Head of caudate nucleus (tissue), 42 donors: ENCODE measurements at places on chromosomes 5 and 9.

DNA sequence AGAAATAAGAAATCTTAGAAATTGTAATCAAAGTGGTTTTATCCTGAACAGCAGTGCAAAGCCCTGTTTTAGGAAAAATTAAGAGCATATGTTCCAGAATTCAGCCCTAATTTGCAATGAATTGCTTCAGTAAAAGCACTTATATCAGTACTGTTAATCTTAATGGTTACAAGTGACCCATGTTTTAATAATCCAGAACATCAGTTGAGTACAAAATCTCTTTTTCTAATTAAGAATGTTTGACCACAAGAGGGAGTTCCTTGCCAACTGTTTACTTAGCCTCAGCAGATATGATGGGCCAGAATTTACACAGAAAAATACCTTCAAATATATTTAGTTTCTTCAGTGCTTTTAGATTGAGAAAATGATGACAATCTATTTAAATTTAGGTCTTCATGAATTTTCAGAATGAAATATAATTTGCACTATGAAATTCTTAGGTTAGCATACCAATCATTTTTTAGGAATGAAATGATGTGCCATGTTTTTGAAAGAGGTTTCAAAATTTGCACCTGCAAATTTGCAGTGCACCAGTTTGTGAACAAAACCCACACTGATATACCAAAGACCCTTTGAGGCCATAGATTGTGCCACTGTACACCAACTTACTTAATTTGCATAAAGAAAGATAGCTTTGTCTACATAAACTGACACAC lies 926.3 kb upstream of the ARRDC3 start:
- no peak for DNase-seq

DNA sequence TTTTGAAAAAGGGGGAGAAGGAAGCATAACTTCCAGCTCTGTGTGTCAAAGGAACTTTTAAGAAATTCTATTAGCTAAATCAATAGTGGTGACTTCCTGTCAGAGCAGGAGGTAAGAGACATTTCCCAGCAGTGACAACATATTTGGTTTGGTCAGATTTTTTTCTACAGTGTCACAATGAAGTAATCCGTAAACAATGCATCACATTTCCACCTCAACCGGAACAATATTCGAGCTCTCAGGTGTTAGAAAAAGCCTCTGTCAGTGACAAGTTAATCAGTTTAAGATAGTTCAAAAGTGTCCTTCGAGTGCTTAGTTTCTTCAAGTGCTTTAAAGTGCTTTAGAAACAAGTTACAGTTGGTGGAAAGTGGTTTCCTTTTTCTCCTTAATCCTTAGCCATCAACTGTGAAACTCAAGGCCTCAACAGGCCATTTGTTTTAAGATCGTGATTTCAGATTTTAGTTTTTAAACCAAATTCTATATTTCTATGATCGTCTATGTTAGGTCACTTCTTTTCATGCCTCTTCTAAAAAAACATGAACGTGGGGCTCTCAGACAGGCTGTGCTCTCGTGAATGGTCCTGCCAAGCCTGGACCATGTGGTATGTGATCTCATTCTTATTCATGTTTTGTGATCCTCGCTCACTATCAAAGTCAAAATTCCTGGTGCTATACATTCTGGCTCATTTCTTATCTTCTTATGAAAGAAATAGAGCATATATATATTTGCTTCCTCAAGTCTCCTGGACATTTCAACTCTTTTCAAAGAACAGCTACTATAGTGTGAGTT lies 181.9 kb upstream of the HMHB1 start:
- no peak for DNase-seq

GRCh38 chr9:74172874-74173273 lies 324.3 kb upstream of the RORB start:
- no peak for DNase-seq

DNA sequence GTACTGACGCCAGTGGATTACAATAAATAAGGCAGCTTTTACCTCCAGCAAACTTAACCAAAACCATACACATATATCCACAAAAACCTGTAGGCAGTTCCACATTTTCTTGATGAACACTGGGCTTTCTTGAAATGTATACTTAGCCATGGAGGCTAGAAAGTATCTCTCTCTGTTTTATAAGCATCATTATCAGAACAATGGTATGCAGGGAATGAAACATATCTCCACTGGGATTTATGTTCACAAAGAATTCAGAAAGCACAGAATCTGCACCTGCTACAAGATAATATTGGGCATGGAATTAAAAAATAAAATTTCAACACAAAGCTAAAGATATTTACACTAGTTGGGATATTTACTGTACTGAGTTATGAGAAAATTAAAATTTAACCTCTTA lies 126.1 kb upstream of the RASA1 start:
- DNase-seq, result no peak

DNA sequence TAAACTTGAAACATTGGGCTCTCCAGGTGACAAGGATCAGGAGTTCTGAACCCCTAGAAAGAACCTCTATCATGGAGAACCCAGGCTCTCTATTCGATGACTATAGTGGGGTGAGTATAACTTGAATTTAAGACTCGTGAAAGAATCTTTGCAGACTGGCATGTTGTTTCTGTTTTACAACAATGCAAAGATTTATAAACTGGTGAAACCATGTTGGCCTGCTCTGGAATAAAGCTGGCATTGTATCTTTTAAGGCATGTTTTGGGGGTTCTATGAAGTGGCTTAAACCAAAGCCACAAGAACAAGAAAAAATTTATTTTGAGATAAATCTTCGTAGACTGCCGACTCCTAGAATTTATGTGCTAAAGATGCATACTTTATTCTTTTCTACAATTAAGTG lies 9.8 kb upstream of the GDNF start:
- DNase-seq, result no peak

DNA sequence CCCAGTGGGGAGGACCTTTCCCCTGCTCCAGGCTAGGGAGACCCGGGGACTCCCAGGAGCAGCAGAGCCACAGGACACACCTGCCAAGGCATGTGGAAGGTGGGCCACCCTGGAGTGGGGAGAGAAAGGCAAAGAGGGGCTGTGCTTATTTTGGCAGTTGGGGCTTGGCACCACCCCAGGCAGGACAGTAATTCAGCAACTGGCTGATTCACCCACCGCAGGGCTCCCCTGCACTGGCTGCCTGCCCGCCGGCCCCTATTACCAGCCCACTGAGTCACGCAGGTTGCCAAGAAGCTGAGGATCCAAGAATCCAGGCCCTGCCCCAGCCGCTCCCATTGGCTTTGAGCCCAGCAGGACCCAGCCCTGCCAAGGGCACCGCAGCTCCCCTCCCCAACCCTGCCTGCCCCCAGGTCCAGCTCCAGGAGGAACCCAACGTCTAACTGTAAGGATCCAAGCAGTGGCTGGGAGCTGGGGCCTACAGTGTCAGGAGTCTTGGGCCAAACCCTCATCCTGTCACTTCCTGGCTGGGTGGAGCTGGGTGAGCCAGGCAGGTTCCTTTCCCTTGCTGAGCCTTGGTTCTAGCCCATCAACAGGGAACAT lies 14.2 kb upstream of the RALGDS start:
- no peak for DNase-seq

DNA sequence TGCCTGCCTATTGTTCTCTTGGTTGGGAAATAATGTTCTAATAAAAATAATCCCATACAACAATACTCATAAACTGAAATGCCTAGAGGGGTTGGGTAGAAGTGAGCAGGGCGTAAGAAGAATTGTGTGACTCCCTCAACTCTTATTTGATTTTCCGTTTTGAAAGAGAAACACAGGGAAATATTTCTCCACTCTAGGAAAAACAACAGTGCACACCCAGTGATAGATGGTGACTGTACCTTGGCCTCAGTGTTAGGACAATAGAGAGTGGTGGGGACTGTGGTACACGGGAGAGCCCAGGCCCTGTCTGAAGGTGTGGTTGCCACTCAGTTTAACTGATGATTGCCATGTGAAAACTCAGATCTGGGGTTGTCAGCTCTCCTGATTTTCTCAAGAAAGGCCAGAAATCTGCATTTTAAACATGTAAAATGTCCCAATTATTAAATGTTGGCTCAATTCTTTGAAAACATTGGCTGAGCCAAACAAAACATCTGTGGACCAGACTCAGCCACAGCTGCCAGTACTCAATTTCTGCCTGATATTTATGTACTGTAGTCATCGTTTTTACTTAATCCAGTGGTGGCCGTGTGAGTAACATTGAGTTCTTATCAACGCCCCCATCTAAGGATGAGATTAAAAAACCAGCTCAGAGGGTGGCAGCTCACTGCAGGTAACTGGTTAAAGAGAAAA lies 103.8 kb upstream of the ZNF618 start:
- no peak for DNase-seq

GRCh38 chr5:78129597-78129996 lies 164.9 kb downstream of the AP3B1 start:
- no peak for DNase-seq
